ENCODE measurements at places on chromosomes 16 and 17. TPM values are rescaled to one million over a fixed set of nuclear protein-coding genes. Genes with fewer than 3 reads are reported as not detected.

Gene CCT6B
- total RNA-seq: 1.2 TPM

Gene SYNGR3
- 6.5 TPM for total RNA-seq

Gene C17orf78
- total RNA-seq: not detected

Gene CORO1A
- total RNA-seq: 3.4 TPM

Gene TBKBP1
- total RNA-seq: 6.3 TPM

Gene PIK3R5
- 0.18 TPM for total RNA-seq

Gene ARHGDIG
- total RNA-seq: 2.2 TPM

Gene GPRC5C
- 56.4 TPM for total RNA-seq

Gene NUPR1
- 15.2 TPM for total RNA-seq

Gene ABCC11
- 0.06 TPM for total RNA-seq

Gene SHCBP1
- 37.2 TPM for total RNA-seq

Gene EPOP
- total RNA-seq: 15.0 TPM
